ENCODE measurements at places on chromosomes 2 and 18. TPM values are rescaled to one million over a fixed set of nuclear protein-coding genes. Genes with fewer than 3 reads are reported as not detected.

Gene POLR1B
- polyA plus RNA-seq, result 7.0 TPM

Gene GPC1
- 1.6 TPM for polyA plus RNA-seq

Gene AGXT
- not detected for polyA plus RNA-seq

Gene CSRNP3
- polyA plus RNA-seq, result not detected

Gene CHRNG
- not detected for polyA plus RNA-seq

Gene REG1B
- not detected for polyA plus RNA-seq

Gene GPR55
- 3.0 TPM for polyA plus RNA-seq

Gene RSAD2
- polyA plus RNA-seq, result 1.4 TPM

Gene ID2
- 25.9 TPM for polyA plus RNA-seq

Gene MEP1B
- polyA plus RNA-seq, result 0.13 TPM

Gene EIF4E2
- polyA plus RNA-seq, result 17.9 TPM

Gene REG3A
- polyA plus RNA-seq, result not detected

Gene GALNT13
- not detected for polyA plus RNA-seq

Gene RUFY4
- 0.34 TPM for polyA plus RNA-seq

Gene IL36RN
- polyA plus RNA-seq, result not detected

Gene LAMA1
- polyA plus RNA-seq, result not detected

Gene SPC25
- 0.16 TPM for polyA plus RNA-seq

Gene ANKRD44
- polyA plus RNA-seq, result 84.9 TPM

Gene ABCG5
- polyA plus RNA-seq, result not detected

Gene ITPRIPL1
- 1.8 TPM for polyA plus RNA-seq

Gene CYTIP
- 73.0 TPM for polyA plus RNA-seq

Gene TPO
- polyA plus RNA-seq, result not detected

Gene ASAP2
- 0.04 TPM for polyA plus RNA-seq

Gene ICOS
- 1.5 TPM for polyA plus RNA-seq

Gene CD207
- not detected for polyA plus RNA-seq

Gene CKAP2L
- 0.10 TPM for polyA plus RNA-seq

Gene IL18RAP
- polyA plus RNA-seq, result 0.22 TPM

Gene GREB1L
- not detected for polyA plus RNA-seq

Gene TNFAIP6
- not detected for polyA plus RNA-seq

Gene ABHD1
- polyA plus RNA-seq, result 2.7 TPM

Gene KIF1A
- not detected for polyA plus RNA-seq

Gene SIX3
- not detected for polyA plus RNA-seq

Gene DAW1
- not detected for polyA plus RNA-seq

Gene AMER3
- not detected for polyA plus RNA-seq

Gene BOLL
- not detected for polyA plus RNA-seq

Gene ALPG
- not detected for polyA plus RNA-seq

Gene FKBP1B
- polyA plus RNA-seq, result 0.99 TPM

Gene B3GNT7
- polyA plus RNA-seq, result 4.1 TPM

Gene GAL3ST2
- 0.10 TPM for polyA plus RNA-seq

Gene LYPD1
- 0.07 TPM for polyA plus RNA-seq

Gene CPLX4
- polyA plus RNA-seq, result not detected

Gene KCNJ3
- polyA plus RNA-seq, result 0.01 TPM

Gene LHCGR
- polyA plus RNA-seq, result not detected

Gene BOLA3
- polyA plus RNA-seq, result 8.2 TPM
